ENCODE measurements at places on chromosomes 1 and 21.

DNA sequence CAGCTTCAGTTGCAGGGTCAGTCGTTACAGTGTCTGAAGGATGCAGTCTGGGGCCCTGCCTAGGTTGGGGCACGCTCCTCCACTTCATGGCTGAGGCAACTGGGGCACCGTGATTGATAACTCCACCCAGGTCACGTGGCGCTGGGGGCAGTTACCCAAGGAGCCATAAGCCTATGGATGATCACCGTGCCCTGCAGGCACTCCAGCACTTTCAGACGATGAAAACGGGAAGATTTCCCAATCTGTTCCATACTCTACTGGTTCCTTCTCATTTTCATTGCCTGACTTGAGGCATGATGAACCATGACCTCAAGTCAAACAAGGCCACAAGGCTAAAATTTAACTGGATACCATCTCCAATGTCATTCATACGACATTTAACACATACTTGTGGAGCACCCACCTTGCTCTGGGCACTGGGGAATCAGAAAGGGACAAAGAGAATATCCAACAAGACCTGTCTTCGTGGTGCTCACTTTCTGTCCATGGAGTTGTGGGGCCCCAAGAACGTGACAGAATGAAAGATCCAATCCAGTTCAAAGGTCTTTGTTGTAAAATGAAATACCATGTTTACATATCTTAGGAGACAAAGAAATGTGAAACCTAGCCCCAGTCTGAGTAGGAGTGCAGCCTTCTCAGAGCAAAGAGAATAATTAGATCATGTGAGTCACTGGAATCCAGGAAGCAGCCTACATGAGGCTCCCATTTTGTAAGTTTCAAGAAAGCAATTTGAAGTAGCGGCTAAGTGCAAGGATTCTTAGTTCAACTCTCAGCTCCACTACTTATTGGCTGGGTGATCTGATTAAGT, 39.4 kb upstream of the SPOCD1 start:
- DNase-seq: peak; percentile 40

- DNase-seq: no peak
Measured at GRCh38 chr1:55860798-55861519, 645.8 kb upstream of the USP24 start.

- DNase-seq: no peak
Measured at GRCh38 chr1:24181619-24182018, 5.5 kb downstream of the IFNLR1 start.

GRCh38 chr21:44893948-44894656, 20.6 kb upstream of the PTTG1IP start:
- DNase-seq: no peak

DNA sequence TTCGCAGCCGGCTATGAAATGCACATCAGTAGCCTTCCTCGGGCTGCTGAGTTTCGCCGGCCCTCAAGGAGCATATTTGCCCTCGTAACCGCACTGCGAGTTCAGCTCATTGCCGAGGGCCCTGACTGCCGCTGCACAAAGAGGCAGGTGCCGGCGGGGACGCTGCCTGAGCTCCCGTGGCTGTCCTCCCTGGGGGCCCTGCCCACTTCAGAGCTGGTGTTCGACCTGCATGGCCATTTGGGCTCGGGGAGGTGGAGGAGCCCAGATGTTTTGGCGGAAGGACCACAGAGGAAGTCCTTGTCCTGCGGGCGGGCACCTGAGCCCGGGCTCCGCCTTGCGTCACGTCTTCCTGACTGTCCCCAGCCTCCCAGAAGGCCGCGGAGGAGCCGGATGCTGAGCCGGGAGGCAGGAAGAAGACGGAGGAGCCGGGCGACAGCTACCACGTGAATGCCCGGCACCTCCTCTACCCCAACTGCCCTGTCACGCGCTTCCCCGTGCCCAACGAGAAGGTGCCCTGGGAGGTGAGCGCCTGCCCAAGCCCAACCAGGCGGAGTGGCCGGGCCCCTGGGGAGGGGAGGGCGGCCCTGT, 29.9 kb upstream of the LRRC3 start:
- no peak for DNase-seq

DNA sequence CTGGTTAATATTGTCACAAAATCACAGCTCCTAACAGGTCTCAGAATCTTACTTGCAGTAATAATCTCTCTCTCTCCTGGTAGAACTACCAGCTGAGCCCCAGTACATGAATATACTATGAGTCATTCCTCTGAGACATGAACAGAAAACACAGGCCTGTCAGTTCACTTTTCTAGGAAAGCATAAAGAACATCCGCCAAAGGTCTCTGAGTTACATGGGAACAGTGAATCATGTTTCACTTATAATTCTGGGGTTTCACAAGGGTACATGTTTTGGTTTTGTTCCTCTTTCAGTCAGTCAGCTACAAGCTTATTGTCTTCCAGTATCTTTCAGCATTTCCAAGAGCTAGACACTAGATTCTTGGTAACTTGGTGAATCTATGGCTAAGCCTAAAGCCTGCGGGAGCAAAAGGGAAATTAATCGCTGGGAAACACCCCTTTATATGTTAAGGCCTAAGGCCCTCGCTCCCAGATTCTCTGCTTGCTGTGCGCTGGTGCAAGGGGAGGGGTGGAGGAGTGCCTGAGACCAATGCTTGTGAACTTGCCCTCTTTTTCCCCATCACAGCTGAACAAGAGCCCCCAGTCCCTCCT, 31.7 kb downstream of the IFNGR2 start:
- DNase-seq: peak; percentile 96

GRCh38 chr1:84206375-84206774, 62.3 kb downstream of the PRKACB start:
- no peak for DNase-seq

DNA sequence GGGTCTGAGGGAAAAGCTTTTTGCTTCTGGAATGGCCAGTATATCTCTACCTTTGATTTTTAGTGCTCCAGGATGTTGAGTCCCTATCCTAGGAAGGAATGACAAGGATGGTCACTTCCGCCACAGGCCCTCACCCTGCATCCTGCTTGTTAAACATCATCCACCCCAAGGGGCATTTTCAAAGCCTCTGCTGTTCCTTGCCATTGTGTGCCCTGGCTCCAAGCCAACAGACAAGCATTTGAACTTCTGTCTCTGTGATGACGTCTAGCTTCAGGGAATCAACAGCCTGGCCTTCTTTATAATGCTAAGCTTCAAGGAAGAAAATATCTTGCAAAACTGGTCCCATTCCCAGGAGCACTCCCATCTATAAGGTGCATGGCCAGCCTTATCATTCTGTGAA, 12.3 kb upstream of the JAM2 start:
- DNase-seq: no peak

DNA sequence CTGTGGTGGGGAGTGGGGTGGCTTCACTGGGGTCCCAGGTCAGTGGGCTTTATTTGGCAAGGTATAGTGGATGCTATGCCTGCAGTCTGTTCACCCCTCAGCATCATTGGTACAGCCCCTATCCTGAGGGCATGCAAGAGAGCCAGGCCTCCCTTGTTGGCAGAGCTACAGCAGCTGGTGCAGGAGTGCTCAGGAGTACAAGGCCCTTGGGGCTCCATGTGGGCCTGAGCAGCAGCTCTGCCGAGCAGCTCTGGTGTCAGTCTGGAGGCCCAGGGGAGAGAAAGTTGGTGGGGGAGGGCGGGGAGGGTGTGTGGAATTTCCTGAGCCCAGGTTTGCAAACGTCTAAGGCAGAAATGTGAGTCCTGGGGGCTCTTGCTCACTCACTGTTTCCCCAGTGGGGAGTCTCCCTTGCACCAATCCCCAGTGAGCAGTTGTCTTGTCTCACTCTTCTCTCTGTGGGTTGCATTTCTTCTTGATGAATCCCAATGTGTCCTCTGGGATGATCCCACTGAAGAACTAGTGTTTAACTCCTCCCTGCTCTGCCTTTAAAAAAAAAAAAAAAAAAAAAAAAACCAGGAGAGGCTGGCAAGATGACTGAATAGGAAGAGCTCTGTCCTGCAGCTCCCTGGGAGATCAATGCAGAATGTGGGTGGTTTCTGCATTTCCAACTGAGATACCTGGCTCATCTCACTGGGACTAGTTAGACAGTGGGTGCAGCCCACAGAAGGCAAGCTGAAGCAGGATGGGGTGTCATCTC, 39.5 kb upstream of the CYP4X1 start:
- DNase-seq: no peak

GRCh38 chr21:26835027-26835713, 10.0 kb downstream of the ADAMTS1 start:
- peak; percentile 75 for DNase-seq

DNA sequence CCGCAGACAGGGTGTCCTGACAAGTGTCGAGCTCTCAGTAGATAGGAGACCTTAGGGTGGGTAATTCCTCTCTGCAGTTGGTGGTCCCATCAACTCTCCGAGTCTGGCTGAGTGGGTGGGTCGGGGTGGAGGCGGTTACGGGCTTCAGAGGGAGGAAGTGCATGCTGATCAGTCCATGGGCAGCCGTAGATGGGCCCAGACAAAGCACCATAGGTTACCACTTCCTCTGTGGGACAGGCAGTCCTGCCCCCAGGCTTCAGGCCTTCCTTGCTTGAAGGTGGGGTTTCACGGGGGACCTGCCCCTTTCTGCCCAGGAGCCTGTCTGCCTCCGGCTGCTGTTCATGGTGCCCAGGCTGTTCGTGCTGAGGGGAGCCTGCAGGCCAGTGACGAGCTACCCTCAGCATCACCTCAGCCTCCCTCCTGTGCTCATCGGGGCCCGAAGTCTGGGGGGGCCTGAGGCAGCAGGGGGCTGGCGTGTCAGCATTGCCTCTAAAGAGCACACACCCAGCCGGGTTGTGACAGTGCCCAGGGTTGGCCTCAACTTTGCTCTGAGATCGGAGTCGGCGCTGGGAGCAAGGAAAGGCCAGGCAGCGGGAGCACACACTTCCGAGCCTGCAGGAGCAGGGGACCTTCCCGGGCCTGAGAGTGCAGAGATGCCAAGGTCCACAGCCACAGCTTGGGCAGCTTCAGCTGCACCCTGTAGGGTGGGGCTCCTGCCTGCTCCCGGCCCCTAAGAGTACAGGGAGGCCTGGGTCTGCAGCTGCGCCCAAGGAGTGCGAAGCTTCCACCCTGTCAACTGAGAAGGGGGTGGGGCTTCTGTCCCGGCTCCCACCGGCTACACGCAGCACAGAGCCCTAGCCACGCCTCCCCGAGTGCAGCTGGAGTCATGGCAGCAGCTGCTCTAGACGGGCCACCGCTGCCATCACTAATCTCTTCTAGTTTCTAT, 225.4 kb upstream of the NRIP1 start:
- no peak for DNase-seq
